Mammary epithelial cell (primary cell): ENCODE measurements at places on chromosomes 5 and 9.

DNA sequence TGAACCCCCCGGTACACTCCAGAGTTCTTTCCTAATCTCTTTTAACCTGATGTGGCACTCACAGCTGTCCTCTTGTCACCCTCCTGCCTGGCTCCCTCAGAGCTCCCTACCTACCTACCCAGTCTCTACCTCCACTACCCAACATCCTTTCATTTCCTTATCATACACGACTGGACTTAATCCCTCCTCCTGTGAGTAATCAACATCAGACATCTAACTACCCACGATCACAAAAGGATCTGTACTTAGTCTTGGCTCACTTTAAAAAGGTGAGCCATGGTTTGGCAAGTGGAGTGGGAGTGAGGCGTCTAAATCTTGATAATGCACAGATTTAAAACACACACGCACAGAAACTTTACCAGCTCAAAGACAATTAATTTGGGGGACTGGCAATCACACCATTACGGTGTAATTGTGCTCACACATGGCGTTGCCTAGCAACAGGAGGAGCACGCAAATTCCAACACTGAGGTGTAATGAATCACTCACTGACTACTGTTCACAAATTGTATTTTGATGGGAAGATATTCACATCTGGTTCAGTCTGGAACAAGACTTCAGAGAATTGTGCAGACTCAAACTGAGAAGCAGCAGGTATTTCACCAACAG is 235.9 kb downstream of the EPB41L4A start:
- DNase-seq = peak; percentile 89

DNA sequence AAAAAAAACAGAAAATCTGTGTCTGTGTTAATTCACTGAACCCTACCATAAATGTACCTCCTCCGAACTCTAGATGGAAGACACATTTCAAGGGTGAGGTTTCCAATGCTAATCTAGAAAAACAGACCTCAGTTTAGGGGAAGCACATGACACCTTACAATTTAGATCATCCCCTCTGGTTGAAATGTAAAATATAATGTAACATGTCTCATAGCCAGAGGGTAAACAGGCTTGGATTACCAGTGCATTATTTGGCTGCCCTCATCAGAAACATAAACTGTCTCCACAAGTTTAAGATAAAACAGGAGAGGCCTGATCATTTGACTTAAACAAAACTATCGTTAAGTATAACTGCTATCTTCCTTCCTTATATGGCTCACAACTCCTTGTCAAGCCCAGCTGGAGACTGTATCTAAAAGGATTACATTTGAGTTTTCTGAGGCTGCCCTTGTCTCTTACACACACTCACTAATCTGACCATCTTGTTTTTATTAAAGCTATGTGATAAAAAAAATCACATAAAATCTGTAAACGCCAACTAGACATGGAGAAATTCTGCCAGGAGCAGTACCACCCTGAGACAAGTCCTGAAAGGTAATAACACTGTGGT is 105.7 kb downstream of the LURAP1L start:
- DNase-seq = no peak

GRCh38 chr9:125908136-125908535 is 161.0 kb downstream of the PBX3 start:
- no peak for DNase-seq

- no peak for DNase-seq
Measured at GRCh38 chr5:172689218-172689572, 48.1 kb downstream of the NEURL1B start.

DNA sequence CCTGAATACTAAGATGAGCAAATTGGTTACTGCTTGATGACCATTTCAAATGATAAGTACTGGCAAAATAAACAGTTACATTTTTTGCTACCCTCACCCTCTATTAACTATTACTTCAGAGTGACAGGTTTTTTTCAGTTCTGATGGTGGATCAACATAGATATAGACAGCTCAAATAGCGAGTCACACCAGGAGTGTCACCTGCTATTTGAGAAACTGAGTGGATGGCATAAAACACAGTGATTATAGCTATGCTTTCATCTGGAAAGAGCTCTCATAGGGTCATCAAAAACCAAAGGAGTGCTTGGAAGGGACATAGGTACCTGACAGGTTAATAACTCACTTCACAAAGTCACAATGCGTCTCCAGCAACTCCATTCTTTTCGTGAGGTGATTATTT is 244.5 kb upstream of the C9orf72 start:
- no peak for DNase-seq

- no peak for DNase-seq
Measured at GRCh38 chr9:122339579-122339978, 31.2 kb upstream of the PTGS1 start.

GRCh38 chr5:155081618-155082017 is 68.1 kb downstream of the KIF4B start:
- no peak for DNase-seq

DNA sequence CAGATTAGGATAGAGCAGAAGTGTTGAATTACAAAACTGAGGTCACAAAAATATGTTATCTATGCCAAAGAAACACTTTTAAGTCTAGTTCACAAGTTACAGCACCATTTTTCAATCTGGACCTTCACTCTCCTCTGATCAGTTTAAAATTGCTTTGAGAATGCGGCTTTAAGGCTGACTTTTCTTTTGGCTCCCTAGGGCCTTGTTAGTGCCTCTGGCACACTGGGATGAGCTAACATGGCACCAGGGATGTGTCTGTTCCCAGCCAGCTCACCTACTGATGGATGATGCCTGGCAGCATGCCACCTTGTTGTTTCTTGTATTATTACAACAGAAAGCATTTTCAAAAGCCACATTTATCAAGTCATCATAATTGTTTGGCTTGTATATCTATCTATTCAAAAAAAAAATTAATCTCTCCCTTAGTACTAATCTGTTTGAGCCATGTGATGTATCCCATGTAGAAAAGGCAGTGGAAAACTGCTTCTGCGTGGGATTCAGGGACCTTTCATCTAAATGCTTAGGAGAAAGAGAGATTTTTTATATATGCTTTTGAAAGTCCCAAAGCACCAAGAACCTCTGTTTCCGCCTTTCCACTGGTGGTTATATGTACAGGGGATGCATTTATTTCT is 46.6 kb downstream of the ADAMTSL1 start:
- DNase-seq = no peak

GRCh38 chr5:67002832-67003684 is 193.5 kb downstream of the CD180 start:
- no peak for DNase-seq

DNA sequence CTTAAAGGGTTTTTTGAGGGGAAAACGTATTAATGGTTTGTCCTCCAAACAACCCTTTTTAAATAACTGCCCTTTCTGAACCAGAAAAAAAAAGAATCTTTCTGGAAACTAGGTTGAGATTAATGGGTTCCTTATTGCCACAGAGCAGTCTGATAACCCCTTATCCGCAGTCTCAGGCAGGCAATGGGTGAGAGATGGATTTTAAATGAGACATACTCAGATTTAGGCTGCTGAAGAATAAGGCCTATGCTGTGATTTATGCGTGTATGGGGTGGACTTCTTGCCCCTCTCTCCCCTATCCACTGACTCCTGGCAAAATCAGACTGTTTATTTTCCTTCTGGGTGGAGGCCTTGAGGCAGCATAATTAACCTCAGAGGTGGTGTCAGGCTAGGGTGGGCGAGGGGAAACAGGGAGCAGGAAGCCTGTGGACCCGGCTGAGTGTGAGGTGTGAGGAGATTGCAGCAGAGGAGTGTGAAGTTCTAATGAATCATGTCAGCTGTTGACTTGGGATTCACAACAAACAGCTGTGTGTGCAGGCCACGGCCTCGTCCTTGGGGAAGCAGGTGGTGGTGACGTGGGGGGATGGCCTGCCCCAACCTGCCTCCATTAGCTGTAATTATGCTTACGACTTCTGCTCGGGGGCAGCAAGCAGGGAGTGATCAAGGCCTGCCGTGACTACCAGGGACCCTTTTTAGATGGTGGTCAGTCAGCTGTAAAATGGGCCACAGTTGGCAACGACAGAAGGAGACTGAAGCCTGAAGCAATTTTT is 196.4 kb downstream of the SEMA6A start:
- DNase-seq = no peak

DNA sequence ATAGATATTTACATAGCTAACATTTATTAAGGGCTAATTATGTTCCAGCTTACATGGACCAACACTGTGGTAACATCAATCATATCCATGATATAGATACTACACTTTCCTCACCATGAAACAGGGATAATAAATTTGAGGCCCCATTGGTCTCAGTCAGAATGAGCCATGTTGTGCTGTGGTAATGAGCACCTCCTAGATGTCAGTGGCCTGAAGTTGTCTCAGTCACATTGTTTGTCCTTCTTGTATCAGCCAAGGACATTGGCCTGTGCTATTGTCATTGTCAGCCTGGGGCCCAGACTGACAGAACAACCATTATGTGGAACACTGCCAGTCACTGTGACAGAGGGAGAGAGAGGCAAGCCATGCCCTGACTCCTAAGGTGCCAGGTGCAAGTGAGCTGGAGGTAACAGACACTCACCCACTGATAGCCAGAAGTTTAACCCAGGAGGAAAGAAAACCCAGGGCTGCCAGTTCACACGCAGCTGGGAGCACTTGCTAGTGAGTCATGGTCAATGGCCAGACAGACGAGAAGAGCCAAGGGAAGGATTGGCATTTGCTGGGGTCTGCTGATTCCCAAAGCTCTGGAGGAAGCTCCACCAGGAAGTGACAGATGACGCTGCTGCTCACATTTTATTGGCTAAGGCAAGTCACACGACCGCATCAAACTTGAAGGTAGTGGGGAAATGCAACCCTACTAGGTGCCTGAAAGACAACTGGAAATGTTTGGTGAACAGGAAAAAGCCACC is 224.2 kb downstream of the MELK start:
- DNase-seq = no peak

- DNase-seq = peak; percentile 39
Measured at GRCh38 chr9:4366591-4367330, 66.9 kb upstream of the GLIS3 start.

DNA sequence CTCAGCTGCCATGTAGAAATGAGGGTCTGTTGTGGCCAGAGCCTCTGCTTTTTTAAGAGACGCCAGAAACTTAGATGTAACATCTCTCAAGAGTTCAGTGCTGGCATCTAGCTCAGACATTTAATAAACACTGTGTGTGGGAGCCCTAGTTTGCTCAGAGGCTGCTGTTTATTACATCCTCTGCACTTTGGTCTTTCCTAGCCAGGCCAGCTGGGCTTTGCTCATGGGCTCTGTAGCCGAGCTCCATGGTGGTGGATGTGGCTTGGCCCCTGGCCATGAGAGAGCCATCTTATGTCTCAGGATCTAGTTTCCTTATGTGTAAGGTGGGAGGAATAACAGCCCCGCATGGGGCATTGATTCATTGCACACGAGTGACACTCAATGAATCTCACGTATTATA is 30.0 kb downstream of the ARHGEF37 start:
- DNase-seq = no peak

- peak; percentile 54 for DNase-seq
Measured at GRCh38 chr9:133742849-133743444, 4.8 kb upstream of the SARDH start.

DNA sequence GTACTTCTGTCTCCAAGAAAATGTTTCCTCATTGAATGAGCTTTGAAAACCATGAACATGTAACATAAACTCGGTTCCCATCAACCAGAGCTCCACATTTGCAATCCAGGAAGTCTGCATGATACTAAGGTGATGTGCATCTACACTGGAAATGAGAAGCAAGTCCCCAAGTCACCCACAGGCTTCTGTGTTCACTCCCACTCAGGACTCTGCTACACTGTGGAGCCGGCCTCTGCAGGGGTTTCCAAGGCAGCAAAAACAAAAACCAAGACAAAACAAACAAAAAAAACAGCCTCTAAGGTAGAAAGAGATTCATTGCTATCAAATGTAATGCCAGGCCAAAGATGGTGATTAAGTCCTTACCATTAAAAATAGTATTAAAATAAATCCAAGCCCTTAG is 593.7 kb downstream of the IRX1 start:
- no peak for DNase-seq

DNA sequence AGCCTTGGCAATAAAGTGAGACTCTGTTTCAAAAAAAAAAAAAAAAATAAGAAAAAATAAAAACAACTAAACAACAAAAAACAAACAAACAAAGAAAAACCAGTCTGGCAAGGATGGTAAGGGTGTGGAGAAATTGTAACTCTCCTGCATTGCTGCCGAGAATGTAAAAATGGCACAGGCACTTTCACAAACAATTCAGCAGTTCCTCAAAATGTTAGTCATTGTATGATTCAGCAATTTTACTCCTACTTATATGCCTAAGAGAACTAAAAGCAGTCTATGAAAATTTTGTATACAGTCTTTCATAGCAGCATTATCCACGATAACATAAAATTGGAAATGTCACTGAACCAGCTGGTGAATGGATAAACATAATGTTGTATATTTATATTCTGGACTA is 280.4 kb downstream of the CDH9 start:
- DNase-seq = no peak

- no peak for DNase-seq
Measured at GRCh38 chr5:366541-367357, 45.2 kb downstream of the AHRR start.

GRCh38 chr5:178533136-178533535 is 57.1 kb downstream of the COL23A1 start:
- no peak for DNase-seq

- DNase-seq = no peak
Measured at GRCh38 chr9:130227833-130228232, 37.7 kb upstream of the HMCN2 start.

- DNase-seq = no peak
Measured at GRCh38 chr9:112048924-112049691, 126.0 kb downstream of the SUSD1 start.

- DNase-seq = no peak
Measured at GRCh38 chr9:95696701-95697100, 178.8 kb upstream of the ERCC6L2 start.

GRCh38 chr5:142754031-142754430 is 16.1 kb upstream of the ARHGAP26 start:
- no peak for DNase-seq

DNA sequence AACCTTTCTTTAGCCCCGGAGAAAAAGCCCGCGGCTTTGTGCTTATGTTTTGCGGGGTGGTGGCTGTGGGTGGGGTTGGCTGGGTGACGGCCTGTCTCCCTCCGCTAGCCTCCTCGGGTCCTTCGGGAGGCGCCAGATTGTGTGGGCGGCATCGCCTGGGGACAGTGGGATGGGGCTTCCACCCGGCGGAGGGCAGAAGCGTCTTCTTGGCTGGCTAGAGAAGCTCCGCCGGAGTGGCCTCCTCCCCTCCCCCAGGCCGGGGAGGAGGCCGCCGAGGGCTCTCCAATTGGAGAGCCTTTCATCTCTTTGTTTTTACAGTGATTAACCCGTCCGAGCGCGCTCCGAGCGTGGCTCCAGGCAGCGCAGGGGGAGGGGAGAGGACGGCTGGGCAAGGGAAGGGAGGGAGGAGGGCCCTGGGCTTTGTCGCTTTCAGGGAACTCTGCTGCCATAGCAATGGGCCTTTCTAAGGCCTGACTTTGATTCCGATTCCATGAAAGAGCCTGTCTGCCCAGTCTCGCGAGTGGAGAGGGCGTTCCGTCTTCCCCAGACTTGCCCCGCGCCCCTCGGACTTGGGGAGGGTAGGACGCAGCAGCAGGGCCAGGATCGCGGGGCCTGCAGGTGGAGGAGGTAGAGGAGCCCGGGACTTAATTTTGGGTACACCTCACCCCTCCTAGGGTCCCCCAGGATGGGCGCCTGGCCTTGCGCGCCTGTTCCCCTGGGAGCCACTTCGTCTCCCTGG is 36.7 kb upstream of the TIFAB start:
- peak; percentile 57 for DNase-seq
